ENCODE measurements at places on chromosomes 5 and 9.

DNA sequence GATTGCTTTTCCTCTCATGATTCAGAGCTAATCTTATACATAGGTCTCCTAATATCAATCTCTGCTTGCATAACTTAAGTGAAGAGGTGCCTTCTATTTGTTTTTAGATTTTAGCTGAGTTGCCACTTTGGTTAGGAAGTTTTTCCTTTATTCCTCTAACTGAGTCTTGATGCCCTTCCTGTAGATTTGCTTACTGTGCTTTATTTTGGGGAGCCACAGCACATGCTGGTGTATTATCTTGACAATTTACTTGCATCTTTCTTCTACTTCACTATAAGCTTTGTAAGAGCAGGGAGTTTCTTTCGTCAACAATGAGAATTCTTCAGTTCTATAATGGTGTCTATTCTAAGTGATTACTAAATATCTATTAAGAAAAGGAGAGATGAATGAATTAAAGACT is 54.9 kb downstream of the GABRA6 start:
- no peak for DNase-seq
- H3K36me3 ChIP-seq = no peaks in the 10 kb centered on the region
- no peaks in the 10 kb centered on the region for H3K27me3 ChIP-seq

DNA sequence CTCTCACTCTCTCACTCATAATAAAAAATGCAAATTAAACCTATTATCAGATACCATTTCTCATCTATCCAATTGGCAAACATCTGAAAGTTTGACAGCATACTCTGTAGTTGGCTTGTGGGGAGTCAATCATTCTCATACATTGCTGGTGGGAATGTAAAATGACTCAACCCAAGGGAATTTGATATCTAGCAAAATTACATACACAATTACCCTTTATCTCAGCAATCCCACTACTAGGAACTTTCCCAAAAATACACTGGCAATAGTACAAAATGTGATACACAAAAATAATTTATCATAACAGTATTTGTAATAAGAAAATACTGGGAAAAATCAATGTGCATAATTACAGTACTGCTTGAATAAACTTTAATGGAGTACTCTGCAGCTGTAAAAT is 731.3 kb downstream of the DTWD2 start:
- no peaks in the 10 kb centered on the region for H3K4me1 ChIP-seq
- H3K4me3 ChIP-seq = no peak overlapping the region
- H3K36me3 ChIP-seq = no peaks in the 10 kb centered on the region

DNA sequence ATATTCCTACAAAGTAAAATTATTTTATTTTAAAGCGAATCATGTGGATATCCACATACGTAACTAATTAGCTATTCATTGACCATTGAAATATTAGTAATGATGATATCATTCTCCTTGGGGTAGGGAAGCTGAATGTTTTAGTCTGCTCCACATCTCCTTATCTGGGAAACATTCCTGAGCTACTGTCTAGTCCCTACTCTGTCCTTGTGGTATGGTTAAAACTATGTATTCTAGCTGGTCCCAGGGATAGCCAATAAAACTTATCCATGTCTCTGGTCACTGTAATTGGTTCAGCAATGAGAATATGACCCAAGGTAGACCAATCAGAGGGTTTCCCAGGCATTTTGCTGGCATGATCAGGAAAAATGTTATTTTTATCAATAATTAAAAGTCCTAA is 76.0 kb upstream of the DAP start:
- DNase-seq = no peak
- no peaks in the 10 kb centered on the region for H3K27me3 ChIP-seq
- no peak overlapping the region for H3K27ac ChIP-seq
- no peaks in the 10 kb centered on the region for H3K4me1 ChIP-seq

- DNase-seq = no peak
- H3K4me3 ChIP-seq = no peak overlapping the region
- H3K36me3 ChIP-seq = no peaks in the 10 kb centered on the region
- H3K27ac ChIP-seq = no peak overlapping the region
- H3K4me1 ChIP-seq = no peaks in the 10 kb centered on the region
- H3K27me3 ChIP-seq = no peaks in the 10 kb centered on the region
Measured at GRCh38 chr5:57776035-57776434, 293.4 kb upstream of the ACTBL2 start.

- H3K27me3 ChIP-seq = no peaks in the 10 kb centered on the region
- no peak for DNase-seq
- no peak overlapping the region for H3K27ac ChIP-seq
Measured at GRCh38 chr9:122065923-122066629, 27.0 kb downstream of the TTLL11 start.

DNA sequence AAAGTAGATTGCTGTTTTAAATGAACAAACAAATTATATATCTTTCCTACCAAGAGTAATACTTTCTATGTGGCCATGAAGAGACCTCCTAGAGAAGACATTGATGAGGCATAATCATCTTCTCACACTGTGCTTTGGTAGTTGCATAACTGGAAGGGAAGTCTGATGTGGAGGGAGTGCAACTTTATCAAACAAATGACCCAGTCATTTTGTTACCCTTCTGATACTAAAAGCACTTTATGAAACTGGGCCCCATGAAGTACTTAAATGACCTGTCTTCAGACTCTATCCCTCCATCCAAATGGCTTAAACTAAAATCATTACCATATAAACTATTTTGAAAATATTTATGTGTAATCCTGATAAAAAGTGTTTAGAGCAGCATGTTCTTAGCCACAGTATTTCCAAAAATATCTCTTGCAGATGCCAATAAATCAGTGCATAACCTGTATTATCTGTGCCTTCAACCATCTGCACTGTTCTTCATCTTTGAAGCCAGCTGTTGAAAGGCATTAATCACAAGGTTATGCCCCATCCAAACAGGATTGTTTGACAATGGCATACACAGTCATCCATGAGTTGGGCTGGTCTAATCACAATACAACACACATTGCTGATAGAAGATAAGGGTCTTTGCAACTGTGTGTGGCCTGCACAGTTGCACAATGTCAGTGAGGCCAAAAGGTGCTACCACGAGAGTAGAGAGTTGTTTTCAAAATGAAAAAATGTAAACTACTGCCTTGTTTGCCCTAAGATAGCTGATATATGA is 31.9 kb upstream of the MIER3 start:
- no peak overlapping the region for H3K27ac ChIP-seq
- DNase-seq = no peak
- no peaks in the 10 kb centered on the region for H3K4me1 ChIP-seq
- no peak overlapping the region for H3K4me3 ChIP-seq
- no peaks in the 10 kb centered on the region for H3K27me3 ChIP-seq
- H3K36me3 ChIP-seq = no peaks in the 10 kb centered on the region

- no peaks in the 10 kb centered on the region for H3K27me3 ChIP-seq
- no peaks in the 10 kb centered on the region for H3K36me3 ChIP-seq
- H3K4me3 ChIP-seq = no peak overlapping the region
- H3K4me1 ChIP-seq = no peaks in the 10 kb centered on the region
- no peak overlapping the region for H3K27ac ChIP-seq
Measured at GRCh38 chr5:150271296-150271692, 18.3 kb downstream of the CAMK2A start.
